ENCODE measurements at places on chromosomes 7 and 10.

- DNase-seq = no peak
Observed at GRCh38 chr7:84654273-84654672, 459.7 kb upstream of the SEMA3A start.

- DNase-seq = no peak
Observed at GRCh38 chr7:117113871-117114270, 160.6 kb downstream of the ST7 start.

DNA sequence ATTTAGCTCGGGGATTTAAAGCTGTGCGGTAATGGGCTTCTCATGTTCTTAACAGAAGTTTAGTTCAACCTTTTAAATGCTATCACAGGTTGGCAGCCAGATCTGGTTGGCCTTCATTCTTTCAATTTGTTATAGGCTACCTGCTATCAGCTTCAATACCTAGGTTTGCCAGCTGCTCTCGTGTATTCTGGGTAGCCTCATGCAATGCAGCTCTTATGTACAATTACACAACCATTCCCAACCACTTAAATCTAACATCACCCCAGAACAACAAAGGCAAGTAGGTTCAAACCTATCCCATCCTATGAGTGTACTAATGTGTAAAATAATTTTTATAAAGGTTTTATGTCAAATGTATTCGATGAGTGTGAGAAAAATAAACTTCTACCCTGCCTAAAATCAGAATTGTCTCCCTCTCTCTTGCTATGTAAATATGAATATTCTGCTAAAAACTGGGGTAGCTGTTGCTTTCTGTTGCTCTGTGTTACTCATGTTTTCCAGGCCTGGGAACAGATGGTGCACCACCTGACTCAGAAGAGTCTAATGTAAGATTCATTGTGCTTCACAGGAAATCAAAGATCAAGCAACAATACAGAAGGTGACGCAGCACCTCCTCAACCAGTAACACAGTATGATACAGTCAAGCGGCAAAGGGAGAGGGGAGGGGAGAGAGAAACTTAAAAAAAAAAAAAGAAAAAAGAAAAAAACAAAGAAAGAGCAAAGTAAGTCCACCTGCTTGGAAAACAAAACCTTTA lies 188.6 kb downstream of the ETV1 start:
- no peak for DNase-seq

DNA sequence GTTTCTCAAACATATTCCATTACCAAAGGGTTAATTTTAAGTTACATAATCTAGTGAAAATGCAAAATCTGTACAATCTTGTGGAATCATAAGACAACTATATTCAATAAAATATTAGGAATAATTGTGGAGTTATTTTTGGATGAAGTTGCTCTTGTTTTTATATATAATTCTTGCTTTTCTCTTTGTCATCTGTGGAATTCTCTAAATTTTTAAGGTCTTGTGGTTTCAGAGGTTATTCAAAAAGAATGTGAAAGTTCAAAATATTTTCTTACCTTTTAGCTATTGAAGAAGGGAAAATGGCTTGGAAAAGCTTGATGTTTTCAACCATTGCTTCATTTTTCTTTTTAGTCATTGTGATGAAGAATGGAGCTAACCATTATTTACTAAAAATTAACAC lies 552.1 kb downstream of the TFEC start:
- no peak for DNase-seq

DNA sequence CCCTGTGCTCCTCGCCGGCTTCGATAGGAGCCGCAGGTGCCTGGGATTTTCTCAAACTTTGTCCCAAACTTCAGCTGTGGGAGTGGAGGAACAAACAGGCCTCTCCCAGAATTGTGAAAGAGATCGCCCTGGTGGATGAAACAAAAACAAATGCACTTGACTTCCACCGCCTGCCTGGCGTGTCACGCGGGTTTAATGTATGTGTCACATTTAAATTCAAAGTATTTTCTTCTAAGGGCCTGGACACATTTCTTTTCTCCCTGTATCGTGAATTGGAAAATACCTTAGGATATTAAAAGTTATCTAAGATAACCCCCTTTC lies 694 bp upstream of the WASL start:
- no peak for DNase-seq

DNA sequence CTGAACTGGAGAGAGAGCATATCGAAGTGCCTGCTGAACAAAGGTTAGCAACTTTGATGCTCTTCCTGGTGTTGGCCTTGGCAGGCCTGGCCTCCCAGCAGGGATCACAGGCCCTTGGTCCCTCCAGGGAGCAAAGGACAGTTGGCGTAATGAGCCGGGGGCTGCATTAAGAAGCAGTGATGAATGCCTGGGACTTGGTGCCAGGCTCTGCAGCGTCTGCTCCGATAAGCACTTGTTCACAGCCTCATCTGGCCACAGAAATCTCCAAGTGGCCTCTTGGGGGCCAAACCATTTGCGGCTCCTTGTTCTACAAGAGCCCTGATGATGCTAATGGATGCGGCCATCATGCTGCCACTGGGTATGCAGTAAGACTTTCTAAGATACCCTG lies 31.8 kb downstream of the CRHR2 start:
- DNase-seq = no peak

- no peak for DNase-seq
Observed at GRCh38 chr7:139647085-139647484, 123.6 kb downstream of the CLEC2L start.

GRCh38 chr7:33562996-33563395 lies 342.3 kb upstream of the BMPER start:
- no peak for DNase-seq

DNA sequence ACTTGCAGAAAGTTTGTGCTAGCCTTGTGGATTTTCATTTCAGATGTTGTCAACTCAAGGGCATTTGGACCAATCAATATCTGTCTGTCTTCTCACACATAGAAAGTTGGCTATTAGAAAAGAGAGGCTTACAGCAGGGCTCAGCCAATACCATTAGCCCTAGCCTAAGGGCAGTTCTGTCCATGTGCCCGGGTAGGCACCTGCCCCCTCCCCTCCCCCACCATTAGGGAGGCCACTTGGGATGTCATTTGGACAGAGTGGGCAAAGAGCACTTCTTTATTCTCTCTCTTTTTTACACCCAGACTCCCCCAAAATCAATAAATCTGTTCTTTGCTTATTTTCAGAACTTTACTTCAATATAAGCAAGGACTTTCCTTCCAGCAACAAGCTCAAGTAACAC lies 188.5 kb upstream of the MKI67 start:
- DNase-seq = no peak

GRCh38 chr10:98296524-98296923 lies 28.5 kb upstream of the LOXL4 start:
- no peak for DNase-seq

- no peak for DNase-seq
Observed at GRCh38 chr7:111855161-111855841, 293.0 kb upstream of the IMMP2L start.

DNA sequence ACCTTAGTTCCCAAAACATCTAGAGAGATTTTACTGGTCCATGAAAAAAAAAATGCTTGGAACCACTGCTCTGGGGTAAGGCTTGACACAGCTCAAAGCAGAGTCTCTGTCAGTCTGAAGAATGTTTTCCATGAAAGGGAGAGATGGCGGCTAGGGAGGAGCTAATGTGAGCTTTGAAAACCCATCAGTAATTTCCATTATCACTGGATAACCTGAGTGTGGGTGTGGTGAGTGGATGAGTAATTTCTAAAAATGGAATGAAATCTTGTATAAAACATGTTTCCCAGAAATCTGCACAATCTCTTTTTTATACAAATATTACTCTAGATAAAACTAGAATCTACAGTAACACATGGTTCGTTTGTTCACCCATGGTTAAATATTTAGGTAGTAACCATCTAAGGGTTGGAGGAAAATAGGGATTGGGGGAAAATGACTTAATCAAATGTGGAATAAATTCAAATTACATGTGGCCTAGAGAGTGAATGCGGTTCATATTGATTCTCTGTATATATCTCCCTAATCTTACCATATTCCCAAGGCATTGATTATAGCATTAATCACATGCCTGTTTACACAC lies 289.4 kb downstream of the RNLS start:
- DNase-seq = no peak

- DNase-seq = no peak
Observed at GRCh38 chr7:134442441-134443220, 16.3 kb downstream of the AKR1B1 start.

DNA sequence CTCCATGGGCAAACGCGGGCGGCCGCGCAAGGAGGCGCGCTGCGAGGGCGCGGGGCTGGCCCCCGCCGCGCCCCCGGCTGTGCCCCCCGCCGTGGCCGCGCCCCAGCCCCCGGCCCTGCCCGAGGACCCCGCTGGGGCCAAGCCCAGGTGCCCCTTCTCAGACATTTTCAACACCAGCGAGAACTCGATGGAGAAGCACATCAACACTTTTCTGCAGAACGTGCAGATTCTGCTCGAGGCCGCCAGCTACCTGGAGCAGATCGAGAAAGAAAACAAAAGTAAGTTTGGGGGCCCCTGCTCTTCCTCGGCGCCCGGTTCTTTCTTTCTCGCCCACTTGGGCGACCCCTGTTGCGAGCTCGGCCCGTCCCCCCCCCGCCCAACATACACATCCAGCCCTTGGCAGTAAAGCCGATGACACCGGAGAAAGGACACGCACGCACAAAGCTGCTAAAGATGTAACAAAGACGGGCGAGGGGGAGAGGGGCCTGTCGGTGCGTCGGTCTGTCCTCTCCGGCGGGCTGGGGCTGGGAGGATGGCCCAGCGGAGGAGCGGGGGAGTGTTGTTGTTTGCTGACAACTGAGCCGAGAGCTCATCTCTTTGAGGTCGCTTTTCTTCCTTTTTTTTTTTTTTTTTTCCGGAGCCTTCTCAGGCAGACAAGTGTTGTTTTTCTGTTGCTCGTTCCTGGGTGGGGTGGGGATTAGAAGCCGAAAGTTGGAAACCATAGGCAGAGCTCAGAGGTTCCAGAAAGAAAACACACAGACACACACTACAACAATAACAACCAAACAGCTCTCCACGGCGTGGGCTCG lies 604 bp downstream of the MXI1 start:
- peak; percentile 47 for DNase-seq

GRCh38 chr7:141739250-141739649 lies 1.1 kb downstream of the SSBP1 start:
- no peak for DNase-seq

DNA sequence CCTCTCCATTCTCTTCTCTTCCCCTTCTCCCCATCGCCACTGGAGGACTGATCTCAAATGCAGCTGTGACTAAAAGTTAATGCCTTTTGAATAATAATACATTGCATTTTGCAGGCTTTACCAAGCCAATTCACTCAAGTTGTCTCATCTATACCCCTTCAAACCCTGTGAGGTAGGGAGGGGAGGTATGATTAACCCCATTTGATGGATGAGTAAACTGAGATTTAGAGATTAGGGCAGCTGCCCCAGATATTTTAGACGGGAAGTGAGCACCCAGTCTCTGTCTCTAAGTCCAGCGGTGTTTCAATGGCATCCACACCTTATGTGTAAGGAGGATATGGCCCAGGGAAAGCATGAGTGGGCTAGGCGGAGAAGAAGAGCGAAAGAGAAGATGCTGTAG lies 1.1 kb downstream of the CPA5 start:
- no peak for DNase-seq

DNA sequence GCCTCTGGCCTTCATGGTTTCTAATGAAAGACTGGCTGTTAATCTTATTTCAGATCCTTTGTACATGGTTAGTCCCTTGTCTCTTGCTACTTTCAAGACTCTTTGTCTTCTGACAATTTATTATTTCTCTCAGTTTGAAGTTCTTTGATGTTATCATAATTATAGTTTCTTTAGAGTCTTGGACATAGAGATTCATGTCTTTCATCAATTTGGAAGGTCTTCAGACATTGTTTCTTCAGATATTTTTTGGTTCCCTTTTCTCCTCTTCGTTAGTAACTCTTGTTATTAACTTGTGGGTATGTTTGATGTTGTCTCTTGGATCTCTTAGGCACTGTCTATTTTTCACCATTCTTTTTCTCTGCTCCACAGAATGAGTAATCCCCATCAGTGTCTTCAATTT lies 8.7 kb downstream of the ZNF37A start:
- no peak for DNase-seq

DNA sequence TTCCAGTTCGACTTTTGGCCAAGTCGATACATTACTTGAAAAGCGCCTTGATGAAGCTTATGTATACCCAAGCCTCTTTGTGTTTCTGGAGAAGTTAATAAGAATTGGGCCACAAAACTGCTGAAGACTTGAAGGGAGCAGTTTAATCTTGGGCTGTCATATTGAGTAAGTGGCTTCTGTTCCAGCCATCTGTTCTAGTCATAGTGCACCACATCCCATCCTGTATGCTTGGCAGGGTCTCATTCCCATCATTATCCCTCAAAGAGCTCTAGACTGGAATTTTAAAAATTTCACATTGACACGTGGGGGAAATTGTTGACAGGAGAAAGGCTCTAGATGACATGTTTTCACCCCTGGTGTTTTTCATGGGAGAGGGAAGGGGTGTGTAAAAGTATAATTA lies 196.6 kb upstream of the PLPP4 start:
- DNase-seq = no peak

DNA sequence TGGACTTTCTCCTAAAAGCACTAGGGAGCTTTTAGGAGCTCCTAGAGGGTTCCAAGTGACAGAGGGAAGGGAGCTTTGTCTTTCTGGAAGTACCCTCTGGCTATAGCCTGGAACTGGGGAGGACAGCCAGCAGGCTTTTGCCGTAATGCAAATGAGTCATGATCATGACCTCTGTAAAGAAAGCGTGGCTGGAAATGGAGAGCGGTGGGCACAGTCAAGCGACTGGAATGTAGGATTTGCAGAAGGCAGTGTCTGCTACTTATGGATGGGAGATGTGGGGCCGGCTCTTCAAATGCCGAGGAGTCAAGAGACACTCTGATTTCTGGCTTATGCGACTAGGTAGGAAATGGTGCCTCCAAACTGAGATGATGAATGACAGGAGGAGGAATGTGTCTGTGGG lies 34.6 kb upstream of the PLPP4 start:
- DNase-seq = no peak

- no peak for DNase-seq
Observed at GRCh38 chr7:25262586-25262985, 34.3 kb upstream of the NPVF start.

GRCh38 chr10:97270523-97271154 lies 21.8 kb downstream of the ARHGAP19 start:
- no peak for DNase-seq
